ENCODE measurements at places on chromosomes 13 and 19.
A peak's percentile ranks its signal among the peaks of the same experiment; 100 is the strongest.

GRCh38 chr19:1847684-1848398 is 442 bp downstream of the REXO1 start:
- DNase-seq = no peak

- DNase-seq = no peak
Observed at GRCh38 chr13:106710266-106710665, 142.3 kb upstream of the ARGLU1 start.

DNA sequence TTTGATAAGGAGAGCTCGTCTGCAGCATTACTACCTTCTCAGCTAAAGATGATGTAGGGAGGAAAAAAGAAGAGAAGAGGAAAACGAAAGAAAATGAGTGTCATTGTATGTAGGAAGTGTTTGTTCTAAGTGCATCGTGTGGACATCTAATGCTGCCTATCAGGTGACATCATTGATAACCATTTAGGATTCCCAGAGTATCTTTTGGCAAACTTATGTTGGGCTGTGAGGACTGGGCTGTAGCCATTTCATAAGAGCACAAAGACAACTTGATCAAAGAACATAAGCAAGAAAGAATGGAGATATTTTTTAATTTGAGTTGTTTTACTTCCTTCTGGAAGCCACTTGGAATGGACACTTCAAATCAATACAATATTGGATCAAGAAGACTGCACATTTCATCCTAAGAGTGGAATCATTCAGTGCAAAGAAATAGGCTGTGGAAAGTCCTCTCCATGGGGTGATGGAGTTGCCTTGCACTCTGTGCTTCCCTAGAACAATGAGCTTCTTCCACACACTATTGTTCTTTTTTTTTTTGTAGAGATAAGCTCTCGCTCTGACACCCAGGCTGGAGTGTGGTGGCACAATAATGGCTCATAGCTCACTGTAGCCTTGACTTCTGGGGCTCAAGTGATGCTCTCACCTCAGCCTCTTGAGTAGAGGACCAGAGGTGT is 52.4 kb upstream of the UBL3 start:
- DNase-seq = no peak

- no peak for DNase-seq
Observed at GRCh38 chr13:72463561-72463960, 263.9 kb downstream of the MZT1 start.

- DNase-seq = no peak
Observed at GRCh38 chr13:52892925-52893324, 44.5 kb upstream of the PCDH8 start.

GRCh38 chr19:3381701-3382372 is 15.5 kb downstream of the NFIC start:
- no peak for DNase-seq

GRCh38 chr19:57008432-57008831 is 111.4 kb upstream of the USP29 start:
- DNase-seq = no peak

DNA sequence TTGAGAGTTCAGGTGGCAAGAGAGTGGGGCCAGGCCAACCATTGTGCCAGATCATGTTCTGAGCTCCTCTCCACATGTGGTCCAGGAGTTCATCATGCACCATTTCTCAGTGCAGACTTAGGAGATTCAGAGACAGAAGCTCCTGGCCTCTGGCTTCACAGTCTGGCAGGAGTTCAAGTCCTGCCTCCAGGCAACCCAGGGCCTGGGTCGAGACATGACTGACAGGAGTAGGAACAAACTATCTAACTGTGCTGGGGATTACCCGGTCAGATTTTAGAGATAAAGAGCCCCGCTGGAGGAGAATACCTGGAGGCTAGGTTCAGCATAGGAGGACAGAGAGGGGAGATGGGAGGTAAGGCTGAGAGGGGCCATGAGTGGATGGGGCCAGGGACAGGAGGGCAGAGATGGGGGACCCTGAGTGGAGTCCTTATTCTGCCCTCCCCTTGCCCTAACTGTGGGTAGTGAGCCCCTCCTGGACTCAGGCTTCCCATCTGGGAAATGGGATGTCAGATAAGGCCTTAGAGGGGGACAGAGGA is 906 bp upstream of the CYP4F11 start:
- no peak for DNase-seq

- DNase-seq = no peak
Observed at GRCh38 chr19:10517361-10517759, at the start of gene S1PR5. S1PR5 (minus strand) TSS chr19:10517447; CDS start chr19:10515011, 2,436 bp downstream.

DNA sequence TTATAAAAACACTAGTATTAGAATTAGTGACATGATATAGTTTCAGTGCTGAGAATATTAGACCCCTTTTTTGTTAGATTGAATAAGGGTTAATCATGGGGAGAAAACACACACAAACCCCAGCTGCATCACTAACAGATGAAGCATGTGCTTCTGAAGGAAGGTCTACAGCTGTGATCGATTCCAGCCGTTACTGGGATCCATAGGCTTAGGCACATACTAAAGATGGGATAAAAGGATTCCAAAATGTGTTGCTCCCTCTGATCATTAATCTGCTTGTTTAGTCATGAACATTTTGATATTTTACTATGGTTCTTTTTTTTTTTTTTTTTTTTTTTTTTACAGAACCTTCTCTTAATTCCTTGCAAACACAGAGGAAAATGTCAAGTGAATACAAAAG is 1591.3 kb downstream of the EFNB2 start:
- no peak for DNase-seq

DNA sequence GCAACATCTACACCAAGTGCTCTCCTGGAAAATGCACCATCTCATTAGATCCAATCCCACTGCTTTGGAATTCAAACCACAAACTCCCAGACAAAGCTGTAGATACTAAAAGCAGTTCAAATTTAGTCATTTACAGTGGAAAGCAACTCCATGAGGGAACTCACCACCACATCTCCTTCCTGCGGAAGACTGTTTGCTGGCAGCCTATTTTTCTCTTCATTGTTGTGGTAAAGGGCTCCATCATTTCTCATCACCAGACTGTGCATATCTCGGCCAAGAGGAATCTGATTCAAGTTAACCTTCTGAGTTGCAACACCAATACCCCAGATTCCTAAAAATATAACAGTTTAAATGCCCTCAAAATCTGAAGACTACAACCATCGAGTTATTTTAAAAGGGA is 8.4 kb downstream of the SPRYD7 start:
- no peak for DNase-seq

DNA sequence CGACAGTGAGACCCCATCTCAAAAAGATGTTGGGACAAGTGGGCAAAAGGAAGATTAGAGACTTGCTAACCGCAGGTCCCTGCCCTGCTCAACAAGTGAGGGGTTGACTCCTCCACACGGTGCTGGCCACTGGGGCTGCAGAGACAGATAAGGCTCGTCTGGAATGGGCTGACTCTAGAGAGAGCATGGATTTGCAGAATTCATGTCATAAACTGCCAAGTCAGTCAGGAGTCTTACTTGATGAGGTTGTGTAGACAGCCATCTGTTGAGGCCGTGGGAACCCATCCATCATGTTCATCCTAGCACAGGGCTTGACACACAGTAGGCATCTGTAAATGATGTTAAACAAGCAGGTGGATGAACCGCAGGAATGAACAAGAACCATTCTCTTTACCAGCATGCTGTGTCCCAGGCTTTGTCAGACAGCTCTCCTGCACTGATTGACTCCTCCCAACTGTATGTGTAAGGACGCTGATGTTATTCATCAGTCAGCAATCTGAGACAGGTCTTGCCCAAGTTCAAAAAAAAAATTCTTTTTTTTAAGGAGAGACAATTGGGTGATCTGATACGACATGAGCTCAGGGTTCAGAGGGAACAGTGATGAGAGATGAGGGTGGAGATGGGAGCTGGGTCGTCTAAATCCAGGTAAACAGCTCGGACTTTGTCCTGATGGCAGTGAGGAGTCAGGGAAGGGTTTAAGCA is 8.8 kb downstream of the PAF1 start:
- no peak for DNase-seq

DNA sequence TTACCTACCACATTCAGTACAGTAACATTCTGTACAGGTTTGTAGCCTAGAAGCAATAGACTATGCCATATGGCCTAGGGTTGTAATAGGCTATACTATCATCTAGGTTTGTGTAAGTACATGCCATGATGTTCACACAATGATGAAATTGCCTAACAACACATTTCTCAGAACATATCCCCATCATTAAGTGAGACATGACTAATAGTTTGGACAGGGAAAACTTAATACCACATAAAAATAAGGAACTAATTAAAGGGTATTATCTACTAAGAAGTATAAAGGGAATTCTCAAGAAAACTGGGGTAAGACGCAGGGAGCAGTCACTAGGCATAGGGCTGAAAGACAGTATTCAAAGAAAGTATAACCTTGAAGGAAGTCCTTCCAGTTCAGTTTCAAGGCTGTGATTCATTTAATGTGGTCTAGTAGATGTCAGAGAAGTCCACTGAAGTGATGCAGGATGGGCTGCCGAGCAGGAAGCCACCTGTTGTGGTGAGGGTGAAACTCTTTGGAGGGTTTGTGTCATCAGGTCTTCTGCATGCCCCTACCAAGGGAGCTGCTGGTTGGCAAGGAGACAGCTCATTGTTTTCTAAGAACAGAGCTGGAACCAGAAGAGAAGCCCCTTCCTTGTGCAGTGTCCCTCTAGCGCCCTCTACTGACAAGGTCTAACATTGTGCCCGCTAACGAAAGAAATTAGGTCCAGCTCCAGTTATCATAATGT is 122.9 kb downstream of the OLFM4 start:
- DNase-seq = no peak

DNA sequence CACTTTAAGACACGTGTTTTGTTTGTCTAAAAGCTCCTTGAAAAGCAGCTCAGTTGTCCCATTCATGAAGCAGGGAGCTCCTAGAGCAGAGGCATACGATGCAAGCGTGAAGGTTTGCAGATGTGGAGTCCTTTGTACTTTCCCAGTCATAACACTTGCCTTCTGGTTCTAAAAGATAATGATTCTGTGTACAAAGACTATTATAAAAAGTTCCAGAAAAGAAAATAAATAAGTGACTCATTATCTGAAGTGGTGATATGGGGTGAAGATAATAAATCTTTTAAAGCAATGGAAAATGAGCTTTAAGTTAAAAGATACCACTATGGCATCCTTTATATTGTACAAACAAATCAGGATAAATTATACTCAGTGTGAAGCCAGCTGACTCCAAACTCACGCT is 569.9 kb downstream of the MYO16 start:
- no peak for DNase-seq

DNA sequence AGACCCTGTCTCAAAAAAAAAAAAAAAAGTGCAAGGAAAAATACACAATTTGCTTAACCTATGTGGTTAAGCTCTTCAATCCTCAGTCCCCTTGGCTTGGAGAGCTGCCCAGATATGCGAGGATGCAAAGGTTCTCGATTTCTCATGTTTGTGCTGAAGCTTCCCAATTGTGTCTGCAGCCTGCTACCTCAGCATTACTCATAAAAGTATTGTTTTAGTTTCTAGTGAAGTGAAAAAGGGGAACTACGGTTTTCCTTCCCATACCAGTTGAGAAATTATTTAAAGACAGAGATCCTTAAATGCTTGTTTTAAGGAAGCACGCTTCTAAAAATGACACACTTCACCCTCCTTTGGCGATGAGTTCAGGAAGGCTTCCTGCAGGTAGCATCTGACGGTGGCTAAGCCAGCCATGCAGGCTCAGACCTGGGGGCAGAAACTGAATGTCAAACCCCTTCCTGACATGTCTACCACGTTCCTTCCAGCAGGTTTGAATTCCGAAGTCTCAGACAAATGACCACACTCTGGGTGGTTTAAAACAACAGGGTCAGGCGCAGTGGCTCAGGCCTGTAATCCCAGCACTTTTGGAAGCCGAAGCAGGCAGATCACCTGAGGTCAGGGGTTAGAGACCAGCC is 47.9 kb downstream of the RUBCNL start:
- DNase-seq = no peak

DNA sequence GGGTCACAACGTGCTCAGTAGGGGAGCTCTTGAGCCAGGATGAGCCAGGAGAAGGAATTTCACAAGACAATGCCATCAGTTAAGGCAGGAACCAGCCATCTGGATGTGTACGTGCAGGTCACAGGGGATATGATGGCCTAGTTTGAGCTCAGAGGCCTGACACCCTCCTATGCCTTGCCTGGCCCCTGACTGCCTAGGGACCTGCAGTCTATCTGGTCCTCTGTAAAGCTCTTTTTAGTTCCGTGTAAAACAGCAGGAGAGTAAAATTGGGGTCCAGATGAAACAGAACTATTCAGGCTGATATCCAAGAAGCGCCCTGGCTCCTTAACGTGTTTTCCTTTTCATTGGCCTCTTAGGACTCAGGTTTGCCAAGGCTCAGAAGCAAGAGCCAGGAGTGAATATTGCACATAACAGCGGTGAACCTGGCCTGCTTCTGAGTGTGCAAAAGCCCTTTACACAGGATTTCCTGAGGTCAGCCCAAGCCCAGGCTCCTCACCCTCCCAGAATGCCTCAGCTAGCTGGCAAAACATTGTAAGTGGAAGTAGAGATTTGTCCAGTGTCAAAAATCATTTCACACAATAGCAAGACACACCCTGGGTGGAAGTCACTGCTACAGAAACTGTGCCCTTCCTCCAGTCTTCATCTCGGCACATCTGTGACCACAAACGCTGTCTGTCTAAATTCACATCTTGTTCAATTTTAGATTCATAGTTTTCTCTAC is 777.2 kb downstream of the UQCRFS1 start:
- no peak for DNase-seq

DNA sequence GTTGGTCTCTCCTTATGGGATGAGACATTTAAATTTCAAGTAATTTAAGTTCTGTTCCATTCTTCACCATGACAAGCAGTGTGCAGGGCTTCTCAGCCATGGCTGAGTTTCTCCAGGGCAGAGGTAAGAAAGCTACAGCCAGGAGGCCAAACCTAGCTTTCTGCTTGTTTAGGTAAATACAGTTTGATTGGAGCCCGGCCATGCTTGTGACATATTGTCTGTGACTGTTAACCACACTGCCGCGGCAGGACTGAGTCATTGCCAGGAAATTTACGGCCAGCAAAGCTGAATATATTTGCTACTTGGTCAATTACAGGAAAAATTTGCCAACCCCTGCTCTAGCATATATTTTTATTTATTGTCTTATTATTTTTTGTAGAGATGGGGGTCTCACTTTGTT is 10.7 kb downstream of the NLRP8 start:
- DNase-seq = no peak

- DNase-seq = no peak
Observed at GRCh38 chr19:36460046-36460445, 29.3 kb downstream of the ZNF566 start.

GRCh38 chr13:24212674-24213073 is 52.2 kb downstream of the SPATA13 start:
- no peak for DNase-seq

GRCh38 chr13:112773601-112774447 is 84.0 kb downstream of the ATP11A start:
- DNase-seq = no peak

- no peak for DNase-seq
Observed at GRCh38 chr13:32938314-32938713, 77.9 kb upstream of the KL start.

DNA sequence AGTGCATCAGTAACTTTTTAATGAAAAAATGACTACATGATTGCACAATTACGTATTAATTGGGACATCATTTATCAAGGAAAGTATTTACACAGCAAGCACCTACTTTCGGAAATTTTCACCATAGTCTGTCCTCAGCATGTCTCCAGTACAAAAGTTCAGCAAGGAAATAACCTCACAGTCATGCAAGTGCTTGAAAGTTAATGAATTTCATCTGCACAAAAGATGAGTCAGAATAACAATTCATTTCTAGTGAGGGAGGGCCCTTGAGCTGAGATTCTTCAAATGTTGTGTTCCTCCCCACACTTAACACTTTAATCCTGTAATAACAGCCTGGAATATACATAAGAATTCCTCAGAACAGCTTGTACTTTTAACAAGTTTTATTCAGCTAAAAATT is 49.0 kb upstream of the OXGR1 start:
- DNase-seq = no peak

GRCh38 chr19:11203194-11204075 is 6.1 kb upstream of the KANK2 start:
- peak; percentile 25 for DNase-seq

GRCh38 chr19:1503925-1504773 is 8.7 kb downstream of the ADAMTSL5 start:
- DNase-seq = no peak

Measured in stimulated activated CD4-positive, alpha-beta T cell treated with anti-CD3 and anti-CD28 coated beads, Interleukin-12 subunit alpha, Interleukin-12 subunit beta, amount 100 ng/mL, for 24 hours (primary cell).